ENCODE measurements at places on chromosomes 7 and 10. TPM values are rescaled to one million over a fixed set of nuclear protein-coding genes. Genes with fewer than 3 reads are reported as not detected.
A peak's percentile ranks its signal among the peaks of the same experiment; 100 is the strongest.

- peaks cover 15% of the 10 kb centered on the region for H3K27me3 ChIP-seq
- H3K4me1 ChIP-seq, result no peaks in the 10 kb centered on the region
- no peak overlapping the region for H3K27ac ChIP-seq
- H3K36me3 ChIP-seq, result no peaks in the 10 kb centered on the region
Measured at GRCh38 chr7:45365341-45365740, 207.8 kb downstream of the RAMP3 start.

DNA sequence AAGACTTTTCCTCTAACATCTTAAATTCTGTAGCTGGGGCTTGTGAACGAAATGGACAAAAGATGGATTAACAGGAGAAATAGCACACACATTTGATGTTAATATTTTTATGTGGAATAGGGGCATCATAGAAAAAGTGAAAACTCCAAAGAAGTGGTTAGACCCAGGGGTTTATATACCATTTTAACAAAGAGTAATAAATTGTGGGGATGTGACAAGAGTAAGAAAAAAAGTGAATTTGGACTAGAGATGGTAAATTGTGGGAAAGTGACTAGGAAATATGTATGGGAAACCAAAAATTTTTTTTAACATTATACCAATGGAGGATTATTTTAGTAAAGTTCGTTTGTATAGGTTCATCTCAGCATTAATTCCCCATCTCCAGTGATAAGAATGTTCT lies 8.2 kb downstream of the SLC39A12 start:
- no peak overlapping the region for H3K4me3 ChIP-seq
- no peak for DNase-seq
- H3K36me3 ChIP-seq, result no peaks in the 10 kb centered on the region
- H3K27ac ChIP-seq, result no peak overlapping the region
- no peaks in the 10 kb centered on the region for H3K4me1 ChIP-seq
- H3K27me3 ChIP-seq, result no peaks in the 10 kb centered on the region

ANKRD1 gene
- not detected for total RNA-seq

GRCh38 chr10:89342206-89342958 lies 14.6 kb downstream of the IFIT3 start:
- H3K27ac ChIP-seq, result no peak overlapping the region
- peaks cover 53% of the 10 kb centered on the region for H3K36me3 ChIP-seq
- H3K4me3 ChIP-seq, result no peak overlapping the region
- DNase-seq, result no peak
- peaks cover 20% of the 10 kb centered on the region for H3K27me3 ChIP-seq

- no peak for DNase-seq
- H3K4me3 ChIP-seq, result no peak overlapping the region
- no peaks in the 10 kb centered on the region for H3K4me1 ChIP-seq
- H3K36me3 ChIP-seq, result no peaks in the 10 kb centered on the region
Measured at GRCh38 chr7:53900856-53901528, 641.2 kb upstream of the VSTM2A start.

LIMK1 gene
- total RNA-seq, result 26.1 TPM

DNA sequence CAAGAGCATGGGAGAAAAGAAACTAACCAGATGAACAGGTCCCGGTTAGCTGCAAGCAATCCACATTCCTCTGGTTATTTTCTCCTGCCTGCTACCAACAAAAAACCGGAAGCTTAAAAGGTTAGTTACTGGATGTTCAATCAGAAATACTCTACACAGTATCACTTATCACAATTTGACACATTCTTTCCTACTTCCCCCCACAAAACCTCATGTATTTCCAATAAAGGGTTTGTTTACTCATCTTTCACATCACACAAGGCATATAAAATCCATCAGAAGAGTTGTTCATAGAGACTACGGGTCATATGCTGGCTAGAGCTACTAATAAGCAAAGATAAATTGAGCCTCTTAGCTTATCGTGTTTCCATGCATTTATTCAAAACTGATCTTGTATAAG lies 4.8 kb downstream of the SLC25A28 start:
- peaks cover 59% of the 10 kb centered on the region for H3K4me1 ChIP-seq
- H3K27ac ChIP-seq, result peak overlapping the region; percentile 24
- H3K36me3 ChIP-seq, result peaks cover 55% of the 10 kb centered on the region
- no peak overlapping the region for H3K4me3 ChIP-seq
- no peaks in the 10 kb centered on the region for H3K27me3 ChIP-seq

- peaks cover 32% of the 10 kb centered on the region for H3K4me1 ChIP-seq
- peaks cover 7% of the 10 kb centered on the region for H3K36me3 ChIP-seq
- H3K27ac ChIP-seq, result peak overlapping the region; percentile 96
Measured at GRCh38 chr10:22252801-22253579, 35.2 kb upstream of the EBLN1 start.

DNA sequence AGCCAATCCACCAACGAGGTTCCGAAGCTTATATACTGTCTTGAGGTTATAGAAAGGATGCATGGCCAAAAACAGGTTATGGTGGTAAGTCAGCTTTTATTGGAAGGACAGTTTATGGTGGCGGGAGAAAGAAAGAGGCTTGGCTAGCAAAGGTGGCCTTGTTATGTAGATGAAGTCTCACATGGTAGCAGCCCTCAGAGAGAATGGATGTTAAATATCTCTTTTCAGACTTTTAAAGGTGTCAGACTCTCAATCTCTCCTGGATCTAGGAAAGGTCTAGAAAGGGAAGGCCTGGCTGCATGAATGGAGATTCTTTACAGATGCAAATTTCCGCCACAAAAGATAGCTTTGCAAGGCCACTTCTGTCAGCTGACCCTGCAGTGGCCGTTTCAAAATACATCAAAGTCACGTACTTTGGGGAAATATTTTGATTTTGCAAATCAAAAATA lies 333.8 kb downstream of the GALNT17 start:
- H3K27me3 ChIP-seq, result no peaks in the 10 kb centered on the region
- H3K27ac ChIP-seq, result no peak overlapping the region
- H3K4me3 ChIP-seq, result no peak overlapping the region
- no peaks in the 10 kb centered on the region for H3K36me3 ChIP-seq
- H3K4me1 ChIP-seq, result no peaks in the 10 kb centered on the region
- no peak for DNase-seq

BPGM gene
- 29.3 TPM for total RNA-seq

- peak overlapping the region; percentile 81 for H3K4me3 ChIP-seq
- peaks cover 2% of the 10 kb centered on the region for H3K27me3 ChIP-seq
- peaks cover 48% of the 10 kb centered on the region for H3K4me1 ChIP-seq
- DNase-seq, result no peak
- H3K27ac ChIP-seq, result peak overlapping the region; percentile 85
Measured at GRCh38 chr7:44489955-44490350, 505 bp downstream of the NUDCD3 start.

PLEKHS1 gene
- total RNA-seq, result not detected

- H3K36me3 ChIP-seq, result peaks cover 31% of the 10 kb centered on the region
- H3K27ac ChIP-seq, result no peak overlapping the region
- H3K27me3 ChIP-seq, result no peaks in the 10 kb centered on the region
- no peak for DNase-seq
- H3K4me1 ChIP-seq, result no peaks in the 10 kb centered on the region
Measured at GRCh38 chr7:39697483-39697882, 74.1 kb downstream of the RALA start.

GRCh38 chr7:88012086-88012485 lies 78.0 kb downstream of the ADAM22 start:
- no peaks in the 10 kb centered on the region for H3K36me3 ChIP-seq
- H3K27ac ChIP-seq, result no peak overlapping the region
- no peak for DNase-seq
- H3K4me3 ChIP-seq, result no peak overlapping the region
- no peaks in the 10 kb centered on the region for H3K27me3 ChIP-seq

- no peak overlapping the region for H3K27ac ChIP-seq
- H3K27me3 ChIP-seq, result no peaks in the 10 kb centered on the region
- no peak for DNase-seq
- H3K36me3 ChIP-seq, result no peaks in the 10 kb centered on the region
Measured at GRCh38 chr10:130409931-130410330, 273.7 kb downstream of the GLRX3 start.

GRCh38 chr7:17832242-17832641 lies 108.1 kb downstream of the SNX13 start:
- H3K4me3 ChIP-seq, result no peak overlapping the region
- no peaks in the 10 kb centered on the region for H3K27me3 ChIP-seq
- H3K36me3 ChIP-seq, result peaks cover 6% of the 10 kb centered on the region
- H3K27ac ChIP-seq, result no peak overlapping the region
- no peak for DNase-seq
